ENCODE measurements at places on chromosomes 3 and 15.

GRCh38 chr3:38114052-38114874, 22.7 kb downstream of the ACAA1 start:
- DNase-seq, result no peak

DNA sequence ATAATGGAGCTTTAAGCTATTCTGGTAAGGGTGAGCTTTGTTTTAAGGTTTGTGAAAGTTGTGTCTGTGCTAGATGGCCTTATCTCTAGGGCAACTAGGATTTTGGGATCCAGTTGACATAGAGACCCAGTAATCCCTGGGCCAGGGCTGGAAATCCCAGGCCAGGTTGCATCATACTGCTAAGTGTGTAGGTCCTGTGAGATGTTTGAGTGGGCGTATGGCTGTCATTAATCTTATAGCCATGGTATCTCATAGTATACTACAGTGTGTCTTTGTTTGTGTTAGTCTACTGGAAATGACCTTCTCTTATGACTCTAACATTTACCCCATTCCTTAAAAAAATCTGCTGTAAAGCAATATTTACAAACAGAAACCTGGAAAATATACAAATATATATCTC, 151.4 kb downstream of the CACNA2D3 start:
- DNase-seq, result no peak

DNA sequence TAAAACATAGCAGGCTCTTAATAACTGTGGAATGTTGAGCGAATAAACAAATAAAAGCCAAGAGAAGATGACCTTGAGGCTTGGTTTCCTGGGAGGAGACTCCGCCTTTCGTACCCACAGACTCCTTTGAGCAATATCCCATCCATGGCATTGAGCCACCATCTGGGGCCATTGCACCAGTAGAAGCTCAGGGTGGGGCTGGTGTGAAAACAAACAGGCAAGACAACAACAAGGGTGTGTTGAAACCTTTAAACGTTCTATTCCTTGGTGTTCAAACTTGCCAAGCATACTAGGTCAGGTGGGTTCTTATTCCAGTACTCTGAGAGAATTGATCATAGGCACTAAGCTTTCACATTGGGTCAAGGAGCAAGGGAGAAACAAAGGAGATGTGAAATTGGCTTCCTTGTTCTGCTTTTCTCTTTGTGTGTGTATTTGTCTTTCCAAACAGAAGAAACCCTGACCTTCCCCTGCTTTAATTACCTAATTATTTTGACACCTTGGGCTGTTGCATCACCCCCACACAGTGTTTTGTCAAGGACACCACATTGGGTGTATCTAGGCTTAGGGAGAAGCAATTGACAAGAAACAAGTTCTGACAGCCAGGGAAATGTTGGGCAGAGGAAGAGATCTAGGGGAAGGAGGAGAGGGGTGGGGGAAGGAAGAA, 105.1 kb upstream of the BCL6 start:
- no peak for DNase-seq

DNA sequence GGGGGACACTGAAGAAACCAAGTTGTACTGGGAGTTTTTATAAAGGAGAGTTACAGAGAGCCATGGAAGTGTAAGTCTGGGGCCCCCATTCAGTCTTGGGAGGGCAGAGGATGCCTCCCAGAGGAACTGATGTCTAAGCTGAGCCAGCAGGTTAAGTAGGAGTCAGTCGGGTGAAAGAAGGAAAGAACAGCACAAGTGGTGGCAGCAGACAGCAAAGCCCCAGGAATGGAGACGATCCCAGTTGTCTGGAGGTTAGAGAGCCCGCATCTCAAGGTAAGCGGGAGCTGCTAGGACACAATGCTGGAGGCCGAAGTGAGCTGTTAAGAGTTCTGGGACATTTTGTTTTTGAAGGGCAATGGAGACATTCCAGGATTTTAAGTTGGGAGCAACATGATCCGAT, 88.8 kb downstream of the TAMM41 start:
- no peak for DNase-seq

DNA sequence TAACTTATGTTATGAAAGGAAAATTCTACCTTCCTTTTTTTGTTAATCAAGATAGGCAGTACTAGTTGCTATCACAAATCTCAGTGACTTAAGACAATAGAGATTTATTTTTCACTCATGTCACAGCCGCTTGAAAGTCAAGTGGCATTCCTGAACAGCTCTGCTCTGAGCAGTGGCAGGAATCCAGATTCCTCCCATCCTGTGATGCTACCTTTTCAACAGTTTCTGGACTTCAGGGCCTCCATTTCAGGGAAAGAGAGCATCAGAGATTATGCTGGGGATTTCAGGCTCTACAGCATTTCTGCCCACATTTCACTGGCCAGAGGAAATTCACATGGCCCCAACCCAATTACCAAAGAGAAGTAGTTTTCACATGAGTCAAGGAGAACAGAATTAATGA, 83.4 kb downstream of the IL1RAP start:
- DNase-seq, result no peak

DNA sequence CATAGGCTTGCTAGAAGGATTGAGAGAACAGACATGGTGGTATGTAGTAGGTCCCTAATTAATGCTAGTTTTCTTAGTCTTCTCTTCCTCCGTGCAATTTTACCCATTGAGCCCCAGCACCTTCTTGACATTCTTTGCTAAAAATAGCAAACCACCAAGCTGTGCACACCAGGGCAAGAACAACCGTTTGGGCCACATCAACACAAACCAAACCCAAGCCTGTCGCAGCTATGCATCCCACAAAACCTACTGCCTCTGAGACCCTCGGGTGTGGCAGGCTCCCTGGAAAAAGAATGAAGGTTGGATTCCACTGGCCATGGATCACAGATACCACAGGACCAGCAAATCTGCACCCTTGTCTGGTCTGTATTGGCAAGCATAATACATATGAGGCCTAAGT, 27.1 kb downstream of the HEG1 start:
- no peak for DNase-seq

DNA sequence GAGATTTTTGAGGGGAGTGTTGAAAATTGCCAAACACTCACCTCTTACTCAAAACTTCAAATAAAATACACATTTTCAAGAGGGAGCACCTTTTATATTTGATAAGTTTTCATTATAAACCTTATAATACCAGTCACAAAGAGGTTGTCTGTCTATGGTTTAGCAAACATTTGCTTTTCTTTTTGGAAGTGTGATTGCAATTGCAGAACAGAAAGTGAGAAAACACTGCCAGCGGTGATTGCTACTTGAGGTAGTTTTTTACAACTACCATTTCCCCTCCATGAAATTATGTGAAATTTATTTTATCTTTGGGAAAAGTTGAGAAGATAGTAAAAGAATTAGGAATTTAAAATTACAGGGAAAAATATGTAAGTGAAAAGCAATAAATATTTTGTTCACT, 20.1 kb downstream of the DIPK2A start:
- DNase-seq, result no peak

- DNase-seq, result no peak
Measured at GRCh38 chr3:161153480-161153879, 48.3 kb upstream of the B3GALNT1 start.

GRCh38 chr3:98734306-98734705, 28.8 kb upstream of the ST3GAL6 start:
- DNase-seq, result no peak

GRCh38 chr3:71760140-71760539, 6.5 kb downstream of the GPR27 start:
- DNase-seq, result no peak

GRCh38 chr15:90838139-90838538, 30.2 kb upstream of the FURIN start:
- no peak for DNase-seq

DNA sequence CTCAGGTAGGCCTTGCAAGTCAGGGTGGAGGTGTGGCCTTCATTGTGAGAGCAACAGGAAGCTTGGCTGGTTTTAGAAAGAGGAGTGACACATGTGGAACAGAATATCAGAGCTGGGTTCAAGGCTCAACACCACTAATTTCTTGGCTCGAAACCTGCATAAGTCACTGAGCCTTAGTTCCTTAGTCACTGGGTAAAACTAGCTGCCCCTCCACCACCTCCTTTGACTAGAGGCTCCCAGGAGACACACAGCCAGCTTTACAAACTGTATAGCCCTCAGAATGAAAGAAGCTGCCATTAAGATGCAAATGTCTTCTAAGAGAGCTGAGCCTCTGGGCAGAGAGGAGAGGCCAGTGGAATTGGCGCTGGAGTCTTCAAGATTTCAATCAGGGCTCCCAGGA, 67.7 kb downstream of the CERS3 start:
- DNase-seq, result no peak

DNA sequence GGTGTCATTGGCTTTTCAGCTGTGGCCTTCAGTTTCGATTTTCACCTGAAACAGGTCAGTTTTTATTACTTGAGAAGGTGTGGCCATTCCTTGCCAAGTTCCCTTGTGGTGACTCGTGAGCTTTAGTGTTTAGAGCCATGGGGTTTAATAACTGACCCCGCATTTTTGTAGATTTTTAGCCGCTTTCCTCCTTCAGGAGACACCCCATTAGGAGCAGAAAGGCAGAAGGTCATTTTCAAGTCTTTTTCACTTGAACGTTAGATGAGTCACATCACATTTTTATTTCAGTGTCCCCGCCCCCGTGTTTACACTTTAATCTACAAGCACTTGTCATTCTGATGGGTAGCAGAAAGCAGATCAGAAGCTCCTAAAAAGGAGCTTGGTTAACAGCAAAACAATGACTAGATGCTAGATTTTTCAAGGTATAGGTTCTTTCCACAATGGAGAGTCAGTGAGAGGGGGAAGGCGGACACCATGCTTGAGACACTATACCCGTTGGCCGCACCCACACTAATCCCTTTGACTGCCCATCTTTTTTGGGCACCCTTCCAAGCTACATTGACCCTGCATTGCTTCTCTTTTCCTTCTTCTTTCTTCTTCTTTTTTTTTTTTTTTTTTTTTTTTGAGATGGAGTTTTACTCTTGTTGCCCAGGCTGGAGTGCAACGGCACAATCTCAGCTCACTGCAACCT, 132.7 kb downstream of the GHSR start:
- peak; percentile 50 for DNase-seq

DNA sequence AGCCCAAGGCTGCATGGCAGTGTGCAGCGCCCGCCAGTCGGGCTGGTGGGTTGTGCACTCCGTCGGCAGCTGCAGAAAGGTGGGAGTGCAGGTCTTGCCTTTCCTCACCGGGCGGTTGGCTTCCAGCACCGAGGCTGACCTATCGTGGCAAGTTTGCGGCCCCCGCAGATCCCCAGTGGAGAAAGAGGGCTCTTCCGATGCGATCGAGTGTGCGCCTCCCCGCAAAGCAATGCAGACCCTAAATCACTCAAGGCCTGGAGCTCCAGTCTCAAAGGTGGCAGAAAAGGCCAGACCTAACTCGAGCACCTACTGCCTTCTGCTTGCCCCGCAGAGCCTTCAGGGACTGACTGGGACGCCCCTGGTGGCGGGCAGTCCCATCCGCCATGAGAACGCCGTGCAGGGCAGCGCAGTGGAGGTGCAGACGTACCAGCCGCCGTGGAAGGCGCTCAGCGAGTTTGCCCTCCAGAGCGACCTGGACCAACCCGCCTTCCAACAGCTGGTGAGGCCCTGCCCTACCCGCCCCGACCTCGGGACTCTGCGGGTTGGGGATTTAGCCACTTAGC, 4.3 kb downstream of the ISL2 start:
- peak; percentile 56 for DNase-seq

DNA sequence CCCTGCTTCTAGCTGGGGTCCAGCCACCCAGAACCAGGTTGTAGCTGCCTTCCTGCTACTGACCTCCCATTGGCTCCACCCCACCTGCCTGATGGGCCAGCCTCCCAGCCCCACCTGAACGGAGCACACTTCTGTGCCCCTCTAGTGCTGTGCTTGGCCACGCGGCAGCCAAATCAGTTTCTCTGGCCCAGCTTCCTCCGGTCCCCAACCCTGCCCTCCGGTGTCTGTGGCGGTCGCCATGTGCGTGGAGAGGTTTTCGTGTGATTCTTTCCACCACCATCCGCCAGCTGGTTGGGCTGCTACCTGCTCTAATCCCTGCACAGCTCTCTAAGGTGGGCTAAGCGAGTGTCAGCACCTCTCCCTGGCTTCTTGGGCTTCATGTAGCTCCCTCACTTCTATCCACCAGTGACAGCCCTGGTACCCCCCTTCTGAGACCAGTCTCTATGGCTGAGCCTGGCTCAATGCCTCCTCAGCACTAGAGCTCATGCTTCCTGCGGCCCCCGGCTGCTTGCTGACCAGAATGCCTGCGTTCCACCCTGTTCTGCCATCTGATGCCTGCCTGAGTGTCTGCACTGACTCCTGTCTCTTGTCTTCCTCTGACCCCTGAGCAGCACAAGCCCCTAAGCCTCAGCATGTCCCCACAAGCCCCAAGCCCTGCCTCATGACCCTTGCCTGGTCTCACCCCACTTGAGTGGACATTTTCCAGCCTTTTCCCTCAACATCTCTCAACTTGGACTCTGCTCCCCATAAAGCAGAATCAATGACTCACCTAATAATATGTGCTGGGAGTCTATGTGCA, 23.2 kb upstream of the MAGEF1 start:
- DNase-seq, result no peak

DNA sequence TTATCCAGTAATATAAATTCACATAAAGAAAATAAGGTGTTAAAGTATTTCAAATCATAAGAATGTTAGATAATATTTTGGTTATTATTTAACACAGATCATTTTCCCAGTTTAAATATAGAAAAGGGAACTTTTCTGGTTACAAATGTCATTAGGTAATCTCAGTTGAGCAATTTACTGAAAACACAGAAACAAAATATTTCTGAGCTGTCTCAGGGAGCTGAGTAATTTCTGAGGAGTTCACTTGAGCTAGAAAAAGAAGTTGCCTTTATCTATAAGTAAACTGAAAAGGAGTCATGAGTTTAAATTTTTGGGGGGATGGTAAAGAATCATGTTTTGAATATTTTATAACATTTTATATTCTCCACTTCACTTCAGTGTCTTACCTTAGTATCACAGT, 855.4 kb upstream of the ARPP21 start:
- DNase-seq, result no peak

- DNase-seq, result peak; percentile 86
Measured at GRCh38 chr15:37100109-37100965, at the start of gene MEIS2. Gene MEIS2, minus strand, starts transcription at chr15:37100549. Its CDS starts 1,083 bp downstream, at chr15:37099466.

DNA sequence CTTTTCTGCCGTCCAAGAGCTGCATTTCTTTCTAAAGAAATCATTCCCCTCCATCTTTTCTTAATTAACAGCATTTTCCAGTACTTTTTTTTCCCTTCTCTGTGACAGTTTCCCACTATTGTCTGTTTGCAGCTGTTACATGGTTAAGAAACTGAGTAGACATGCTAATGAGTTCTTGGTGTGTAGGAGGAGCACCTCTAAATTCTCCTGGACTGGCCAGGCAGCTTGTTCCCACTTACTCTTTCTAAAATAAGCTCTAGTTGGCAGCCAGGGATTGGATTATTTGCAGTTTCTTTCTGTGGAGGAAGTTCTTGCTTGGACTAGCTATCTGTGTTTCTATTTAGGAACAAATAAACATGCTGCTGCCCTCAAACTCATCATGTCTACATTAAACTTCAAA, 235.1 kb upstream of the GAP43 start:
- DNase-seq, result no peak

DNA sequence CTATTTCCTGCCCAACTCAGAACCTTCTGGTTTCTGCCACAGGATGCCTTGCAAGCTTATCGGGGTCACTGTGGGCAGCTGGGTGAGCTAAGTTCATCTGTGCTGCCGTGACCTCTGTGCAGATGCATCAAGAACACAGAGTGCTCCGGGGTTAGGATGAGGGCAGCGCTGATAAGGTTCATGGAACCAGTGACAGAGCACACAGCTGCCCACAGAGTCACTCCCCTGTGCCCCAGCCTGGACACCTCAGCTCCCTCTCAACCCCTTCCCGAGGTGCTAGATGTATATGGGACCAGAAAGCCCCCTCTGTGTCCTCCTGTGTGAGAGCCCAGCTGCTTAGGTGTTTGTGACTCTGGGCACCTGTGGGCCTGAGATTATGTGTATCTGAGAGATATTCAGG, 15.8 kb upstream of the ALAS1 start:
- no peak for DNase-seq

Measured in ACHN (cell line).